Astrocyte of the hippocampus (primary cell): ENCODE measurements at places on chromosomes 16 and 17.

- DNase-seq = no peak
Measured at GRCh38 chr17:1069847-1070246, 72.9 kb downstream of the TIMM22 start.

DNA sequence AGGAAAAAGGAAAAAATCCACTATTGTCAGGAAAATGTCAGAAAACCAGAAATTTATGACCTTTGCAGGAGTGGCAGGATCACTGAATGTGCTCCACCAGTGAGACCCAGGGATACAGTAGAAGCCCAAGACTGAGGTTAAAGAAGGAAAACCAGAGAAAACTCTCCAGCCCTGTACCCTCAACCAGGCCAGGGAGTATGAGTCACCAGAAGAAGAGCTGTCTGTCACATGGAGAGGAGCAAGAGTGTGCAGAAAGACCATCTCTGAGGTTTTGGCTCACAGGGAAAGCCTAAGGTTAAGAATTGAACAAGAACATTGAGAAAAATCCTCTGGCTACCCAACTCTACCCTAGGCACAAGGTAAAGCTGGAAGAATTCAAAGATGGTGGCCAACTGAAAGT lies 47.6 kb upstream of the MON1B start:
- DNase-seq = no peak

GRCh38 chr16:24822974-24823373 lies 22.8 kb upstream of the SLC5A11 start:
- no peak for DNase-seq

- no peak for DNase-seq
Measured at GRCh38 chr16:228151-228851, 948 bp downstream of the LUC7L start.

DNA sequence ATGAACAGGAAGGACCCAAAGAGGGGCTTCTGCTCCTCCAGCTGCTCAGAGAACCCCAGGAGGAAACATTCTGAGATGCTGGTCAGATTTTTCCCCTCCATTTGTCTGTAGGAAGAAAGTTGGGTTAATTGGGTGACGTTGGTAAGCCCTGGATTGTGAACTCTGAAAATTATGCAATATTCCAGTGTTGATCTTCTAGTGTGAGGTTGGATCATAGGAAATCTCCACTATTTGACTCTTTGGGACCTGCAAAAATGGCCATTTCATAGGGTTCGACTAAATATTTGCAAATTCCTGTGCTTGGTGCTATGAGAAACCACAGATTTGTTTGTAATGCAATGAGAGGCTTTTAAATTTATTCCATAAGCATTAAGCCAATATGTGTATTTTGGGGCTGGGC lies at the start of gene OR1G1:
Gene OR1G1 (minus strand): TSS at position 101 of the 400 bp plus-strand sequence. CDS start 0 bp downstream, at position 101.
- DNase-seq = no peak

DNA sequence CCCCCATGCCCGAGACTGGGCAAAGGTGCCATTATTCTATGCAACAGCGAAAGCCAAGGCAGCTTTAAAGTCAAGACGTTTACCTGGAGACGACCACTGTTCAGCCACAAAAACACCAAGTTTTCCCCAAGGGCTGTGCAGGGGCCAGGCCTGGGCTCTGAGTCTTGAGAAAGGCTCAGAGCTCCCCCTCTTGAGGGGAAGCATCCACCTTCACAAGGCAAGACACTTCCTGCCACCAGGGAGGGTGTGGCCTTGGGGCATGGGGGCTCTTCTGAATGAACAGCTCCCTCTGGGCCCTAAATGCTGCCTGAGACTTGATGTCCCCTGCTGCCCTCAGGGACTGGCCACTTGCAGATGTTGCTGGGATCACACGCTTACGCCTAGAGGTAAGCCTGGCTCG lies 26.5 kb downstream of the PDIA2 start:
- DNase-seq = no peak

GRCh38 chr16:28558456-28558855 lies 4.7 kb downstream of the SGF29 start:
- no peak for DNase-seq
